ENCODE measurements at places on chromosomes 6 and 20.

DNA sequence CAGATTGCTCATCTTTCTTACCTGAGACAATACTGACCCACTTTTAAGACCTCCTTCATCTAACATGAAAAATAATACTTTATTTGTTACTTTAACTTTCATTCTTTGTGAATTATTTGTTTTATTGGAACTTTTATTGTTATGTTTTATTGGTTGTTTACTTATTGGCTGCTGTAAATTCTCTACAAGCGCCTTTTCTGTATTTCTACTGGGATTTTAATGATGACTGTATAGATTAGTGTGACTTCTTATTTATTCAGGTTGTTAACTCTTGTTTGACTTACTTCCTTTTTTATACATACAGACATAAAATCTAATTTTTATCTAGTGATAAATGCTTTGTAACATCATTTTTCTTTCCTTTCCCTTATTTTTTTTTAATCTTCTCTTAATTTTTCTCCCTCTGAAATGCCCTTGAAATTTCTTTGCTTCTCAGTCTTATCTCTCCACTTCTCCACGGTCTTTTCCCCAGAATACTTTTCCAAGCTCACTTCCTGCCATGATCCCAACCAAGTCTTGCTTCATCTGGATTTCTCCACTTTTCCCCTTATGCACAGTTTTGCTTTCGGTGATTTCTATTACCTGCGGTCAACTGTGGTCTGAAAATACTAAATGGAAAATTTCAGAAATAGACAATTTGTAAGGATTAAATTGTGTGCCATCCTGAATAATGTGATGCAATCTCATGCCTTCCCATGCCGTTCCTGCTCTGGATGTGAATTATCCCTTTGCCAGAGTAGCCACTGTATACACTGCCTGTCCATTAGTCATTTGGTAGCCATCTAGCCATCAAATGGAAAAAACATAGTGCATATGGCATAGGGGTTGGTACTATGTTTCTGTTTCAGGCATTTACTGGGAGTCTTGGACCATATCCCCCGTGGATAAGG, 265.9 kb downstream of the PRL start:
- DNase-seq = no peak

DNA sequence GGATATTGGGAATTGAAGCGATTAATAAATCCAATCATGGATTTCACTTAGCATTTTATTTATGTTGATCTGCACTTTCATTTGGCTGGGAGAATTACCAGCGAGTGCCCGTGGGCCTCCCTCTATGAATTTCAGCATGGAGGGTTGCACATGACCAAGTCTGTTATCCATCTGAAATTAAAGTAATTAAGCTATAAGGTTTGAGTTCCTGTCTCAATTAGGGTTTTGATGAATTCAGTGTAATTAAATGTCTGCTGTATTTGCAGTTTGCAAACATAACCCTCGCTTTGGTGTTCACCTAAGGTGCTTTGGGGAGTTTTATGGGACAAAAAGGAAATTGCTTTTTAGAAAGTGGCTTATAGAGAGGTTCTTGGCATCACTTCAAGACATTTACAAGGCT, 169.8 kb upstream of the RIN2 start:
- no peak for DNase-seq

DNA sequence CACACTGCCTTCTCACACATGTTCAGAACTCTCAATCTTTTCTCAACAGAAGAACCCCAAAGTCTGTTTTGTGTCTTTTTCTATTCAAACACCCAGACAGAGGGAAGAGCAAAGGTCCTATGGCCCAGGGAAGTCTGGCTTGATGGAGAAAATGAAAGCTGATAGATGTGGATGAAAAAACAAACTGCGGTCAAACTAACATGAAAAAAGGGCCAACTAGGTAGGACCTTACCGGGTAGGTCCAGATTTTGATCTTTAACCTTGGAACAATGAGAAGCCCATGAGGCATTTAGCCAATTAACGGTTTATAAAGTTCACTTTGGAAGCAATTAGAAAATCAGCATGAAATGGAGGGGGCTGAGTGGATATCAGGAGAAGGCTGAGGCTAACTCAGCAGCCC, 507.7 kb upstream of the SLC35B3 start:
- no peak for DNase-seq

DNA sequence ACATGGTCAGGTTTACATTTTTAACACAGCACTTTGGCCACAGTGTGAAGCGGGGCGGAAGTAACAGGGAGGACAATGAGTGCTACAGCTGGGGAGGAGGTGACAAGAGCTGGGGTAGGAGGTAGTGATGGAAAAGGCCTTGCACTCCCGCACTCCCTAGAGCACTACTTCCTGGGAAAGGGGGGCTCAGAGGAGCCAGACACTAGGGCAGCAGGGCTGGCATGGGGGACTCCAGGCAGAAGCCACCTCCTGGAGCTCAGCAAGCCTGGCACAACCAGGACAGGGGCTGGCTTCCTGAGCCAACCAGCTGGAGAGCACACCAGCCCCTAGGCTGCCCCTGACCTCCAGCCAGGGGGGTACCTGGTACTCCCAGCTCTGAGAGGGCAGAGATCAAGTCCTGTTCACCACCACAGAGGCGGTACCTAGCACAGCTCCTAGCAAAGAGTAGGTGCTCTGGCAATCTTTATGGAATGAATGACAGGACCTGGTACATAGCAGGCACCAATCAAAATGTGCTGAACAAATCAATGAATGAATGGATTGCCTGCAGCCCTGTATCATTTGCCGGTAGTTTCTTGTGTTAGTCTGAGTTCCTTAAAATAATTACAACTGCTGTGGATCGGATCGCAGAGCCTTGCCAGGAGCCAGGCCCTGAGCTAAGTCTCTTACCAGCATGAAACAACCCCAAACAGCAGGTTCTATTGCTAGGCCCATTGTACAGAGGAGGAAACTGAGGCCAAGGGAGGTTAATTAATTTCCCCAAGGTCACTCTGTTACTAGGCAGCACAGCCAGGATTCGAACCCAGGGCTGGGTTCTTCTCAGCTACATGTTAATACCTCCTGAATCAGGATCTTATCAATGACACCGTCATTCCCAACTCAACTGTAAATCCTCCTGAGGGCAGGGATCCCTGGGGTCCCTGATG, 15.5 kb downstream of the NOL4L start:
- DNase-seq = no peak

DNA sequence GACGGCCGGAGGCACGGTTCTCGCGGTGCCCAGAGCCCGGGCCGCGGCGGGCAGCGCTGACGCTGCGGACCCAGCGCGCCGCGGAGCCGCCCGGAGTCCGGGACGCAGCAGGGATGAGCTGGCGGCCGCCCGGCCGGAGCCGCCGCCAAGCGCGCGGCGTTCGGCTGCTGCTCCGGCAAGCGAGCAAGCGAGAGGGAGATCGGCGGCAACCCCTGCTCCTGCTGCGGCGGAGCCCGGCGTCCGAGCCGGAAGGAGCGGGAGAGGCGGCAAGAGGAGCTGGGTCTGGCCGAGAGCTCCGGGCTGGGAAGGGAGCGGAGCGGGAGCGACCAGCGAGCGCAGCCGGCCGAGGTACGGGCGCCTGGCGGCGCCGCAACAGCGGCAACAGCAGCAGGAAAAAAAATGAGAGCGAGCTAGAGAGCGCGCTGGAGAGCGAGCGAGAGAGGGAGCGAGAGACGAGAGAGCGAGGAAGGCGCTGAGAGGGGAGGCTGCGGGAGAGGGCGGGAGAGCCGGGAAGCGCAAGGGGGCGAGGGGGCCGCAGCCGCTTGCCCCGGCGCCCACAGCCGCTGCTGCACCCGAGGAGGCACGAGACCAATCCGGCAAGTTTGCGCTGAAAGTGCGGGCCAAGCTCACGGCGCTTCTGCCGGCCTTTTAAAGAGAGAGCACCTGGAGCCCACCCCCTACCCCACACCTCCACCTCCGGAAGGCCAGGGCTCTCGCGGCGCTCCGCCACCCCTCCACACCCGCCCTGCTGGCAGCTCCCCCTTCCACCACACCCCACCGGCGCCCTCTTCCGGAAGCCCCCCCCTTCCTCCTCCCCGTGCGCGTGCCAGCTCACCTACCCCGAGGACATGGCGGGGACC, 496 bp downstream of the GRM4 start:
- peak; percentile 49 for DNase-seq

- DNase-seq = no peak
Measured at GRCh38 chr6:167290786-167291622, at the start of gene UNC93A. Gene UNC93A (plus strand): TSS chr6:167291315. CDS start chr6:167291490, 175 bp downstream.

DNA sequence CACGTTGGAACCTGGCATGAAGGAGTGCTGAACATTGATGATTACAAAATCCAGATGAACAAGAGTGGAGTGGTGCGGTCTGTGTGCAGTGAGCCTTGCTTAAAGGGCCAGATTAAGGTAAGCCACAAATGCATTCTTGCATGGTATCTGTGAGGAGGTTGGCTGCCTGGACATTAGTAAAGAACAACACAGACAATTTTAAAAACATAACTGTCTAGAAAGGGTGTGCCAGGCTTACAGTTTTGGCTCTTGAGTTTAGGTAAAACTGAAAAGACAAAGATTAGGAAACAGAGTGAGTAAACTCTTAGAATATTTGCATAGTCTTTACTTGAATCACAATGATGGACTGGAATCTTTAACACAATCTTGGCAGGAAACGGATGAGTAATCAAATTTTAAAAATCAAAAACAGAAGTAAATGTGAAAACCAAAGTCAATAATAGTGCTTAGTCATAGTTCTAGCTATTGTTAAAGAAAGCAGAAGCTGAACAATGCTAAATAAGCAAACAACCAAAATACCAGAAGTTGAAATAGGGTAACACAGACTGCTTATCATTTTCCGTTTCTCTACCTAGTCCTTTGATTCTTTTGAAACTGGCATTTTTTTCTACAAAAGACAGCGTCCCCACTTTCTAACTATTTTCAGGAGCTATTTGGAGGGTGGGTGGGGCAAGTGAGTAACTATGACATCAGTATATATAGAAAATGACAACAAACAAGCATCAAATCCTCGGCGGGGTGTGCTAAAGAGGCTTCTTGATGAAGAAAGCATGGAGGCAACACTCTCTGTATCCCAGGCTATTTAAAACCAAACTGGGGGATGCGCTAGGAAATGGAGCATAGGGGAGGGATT, 185.8 kb upstream of the RAB32 start:
- no peak for DNase-seq

DNA sequence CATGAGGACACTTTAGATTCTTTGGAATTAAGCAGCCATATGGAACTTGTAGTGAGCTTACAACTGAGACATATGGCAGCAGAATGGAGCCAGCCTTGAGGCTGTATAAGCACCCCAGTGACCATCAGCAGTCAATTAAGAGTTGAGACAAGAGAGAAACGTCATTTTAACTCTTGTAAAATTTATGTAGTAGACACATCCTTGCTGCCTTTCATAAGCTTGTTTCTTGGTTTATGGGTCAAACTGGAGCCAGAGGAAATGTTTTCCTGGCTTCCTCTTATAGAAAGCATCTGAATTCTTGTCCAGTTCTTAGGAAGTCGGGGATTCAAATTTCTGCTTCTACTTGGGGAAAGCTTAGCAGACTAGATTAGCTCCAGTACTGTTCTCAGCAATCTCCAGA, 745.1 kb upstream of the MARCKS start:
- no peak for DNase-seq

GRCh38 chr6:125789576-125790357, 993 bp upstream of the NCOA7 start:
- DNase-seq = peak; percentile 43

DNA sequence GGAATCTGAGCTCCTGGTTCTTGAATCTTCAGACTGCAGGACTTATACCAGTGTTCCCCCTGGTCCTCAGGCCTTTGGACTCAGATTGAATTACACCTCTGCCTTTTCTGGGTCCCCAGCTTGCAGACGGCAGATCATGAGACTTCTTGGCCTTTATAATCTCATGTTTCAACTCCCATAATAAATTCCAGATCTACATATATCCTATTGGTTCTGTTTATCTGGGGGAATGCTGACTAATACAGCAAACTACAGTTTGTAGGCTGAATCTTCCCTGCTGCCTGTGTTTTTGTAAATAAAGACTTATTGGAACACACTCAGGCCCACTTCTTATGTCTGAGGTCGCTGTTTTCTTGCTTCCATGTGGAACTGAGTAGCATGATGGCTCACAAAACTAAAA, 184.7 kb downstream of the HDGFL1 start:
- DNase-seq = no peak

All from Peyer's patch (tissue), 4 donors.